ENCODE measurements at places on chromosomes 16 and 17.

DNA sequence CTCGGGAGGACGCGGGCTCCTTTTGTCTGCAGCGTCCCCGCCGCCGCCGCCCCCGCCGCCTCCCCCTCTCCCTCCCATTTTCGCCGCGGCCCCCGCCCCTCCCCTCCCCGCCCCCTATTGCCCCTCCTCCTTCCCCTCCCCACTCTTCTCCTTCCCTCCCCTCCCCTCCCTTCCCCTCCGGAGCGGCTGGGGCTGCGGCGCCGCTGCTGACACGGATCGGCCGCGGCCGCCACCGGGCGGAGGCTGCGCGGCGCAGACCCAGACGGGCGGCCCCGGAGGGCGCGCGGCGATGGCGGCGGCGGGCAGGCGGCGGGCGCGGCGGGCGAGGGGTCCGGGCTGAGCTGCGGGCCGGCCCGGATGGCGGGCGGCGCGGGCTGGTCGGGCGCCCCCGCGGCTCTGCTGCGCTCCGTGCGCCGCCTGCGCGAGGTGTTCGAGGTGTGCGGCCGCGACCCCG, at the start of gene RAB11FIP4:
Gene RAB11FIP4 (plus strand): TSS at position 180 of the 454 bp plus-strand sequence. CDS start 178 bp downstream, at position 358.
- no peak for DNase-seq

DNA sequence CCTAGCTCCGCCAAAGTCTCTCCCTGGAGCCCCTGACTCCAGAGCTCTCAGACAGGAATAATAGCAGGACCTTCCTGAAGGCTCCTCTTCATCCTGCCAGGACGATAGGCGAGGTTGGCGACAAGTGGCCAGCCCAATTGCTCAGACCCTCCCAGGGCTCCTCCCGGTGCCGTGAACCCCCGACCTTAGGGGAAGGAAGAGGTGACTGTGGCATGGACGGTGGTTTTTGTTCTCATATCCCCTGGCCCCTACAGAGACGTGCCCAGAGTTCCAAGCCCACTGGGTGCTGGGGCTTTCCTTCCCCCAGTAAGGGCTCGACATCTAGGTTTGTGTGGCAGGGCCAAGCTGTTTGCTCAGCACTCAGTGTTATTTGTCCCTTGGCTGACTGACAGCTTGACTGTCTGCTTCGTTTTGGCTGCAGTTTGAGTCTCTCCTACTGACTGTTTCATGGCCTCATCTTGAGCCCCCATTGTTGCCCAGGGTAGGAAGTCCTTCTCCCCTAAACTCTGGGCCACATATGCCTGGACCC, 4.6 kb upstream of the ADCY7 start:
- no peak for DNase-seq

GRCh38 chr17:59842901-59843652, 49.7 kb downstream of the TUBD1 start:
- DNase-seq: no peak

DNA sequence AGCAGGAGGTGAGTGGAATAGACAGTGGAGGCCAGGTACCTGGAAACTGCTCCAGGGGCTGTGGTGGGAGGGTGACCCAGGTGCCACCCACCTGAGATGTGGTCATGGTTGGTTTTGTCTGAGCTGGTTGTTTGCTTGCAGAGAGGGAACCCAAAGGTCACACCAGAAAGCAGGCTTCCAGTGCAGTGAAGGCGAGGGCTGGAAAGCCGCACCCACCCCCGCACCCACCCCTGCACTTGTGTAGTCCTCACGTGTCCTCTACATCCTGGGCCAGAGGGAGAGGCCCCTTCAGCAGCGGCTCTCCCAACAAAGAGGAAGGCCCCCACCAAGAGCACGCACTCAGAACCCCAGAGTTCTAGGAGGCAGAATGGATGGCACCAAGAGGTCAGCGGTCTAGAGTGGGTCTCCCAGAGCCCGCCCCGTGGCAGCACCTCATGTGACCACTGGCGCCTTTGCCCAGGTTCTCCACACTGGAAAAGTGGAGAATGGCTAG, 92.6 kb upstream of the CBX4 start:
- DNase-seq: no peak

DNA sequence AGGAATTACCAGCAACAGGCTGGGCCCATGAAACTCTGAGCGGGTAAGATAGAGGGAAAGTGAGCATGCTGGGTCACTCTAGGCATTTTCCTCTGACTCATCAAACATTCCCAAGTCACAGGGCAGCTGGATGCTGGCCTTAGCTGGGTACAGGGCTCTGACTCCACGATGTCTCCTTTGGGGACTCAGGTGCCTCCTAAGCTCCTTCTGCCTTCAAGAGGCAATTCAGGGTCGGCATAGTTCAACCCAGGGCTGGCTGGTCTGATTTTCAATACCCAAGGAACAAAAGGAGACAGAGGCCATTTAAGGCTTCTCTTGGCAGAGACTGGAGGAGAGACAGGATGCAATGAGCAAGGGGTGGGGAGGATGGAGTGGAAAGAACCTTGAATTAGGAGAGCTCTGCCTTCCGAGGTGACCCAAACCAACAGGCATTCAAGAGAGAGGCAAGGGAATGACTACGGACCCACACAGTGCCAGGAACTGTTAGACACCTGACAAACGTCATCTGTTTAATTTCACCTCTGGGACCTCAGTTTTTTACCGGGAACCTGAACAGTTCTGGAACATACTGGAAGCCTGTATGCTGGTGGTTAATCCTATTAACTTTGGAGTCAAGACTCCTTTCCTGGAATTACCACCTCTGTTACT, 910 bp downstream of the WBP2 start:
- no peak for DNase-seq

GRCh38 chr17:61904094-61904710, 23.6 kb downstream of the INTS2 start:
- DNase-seq: no peak

DNA sequence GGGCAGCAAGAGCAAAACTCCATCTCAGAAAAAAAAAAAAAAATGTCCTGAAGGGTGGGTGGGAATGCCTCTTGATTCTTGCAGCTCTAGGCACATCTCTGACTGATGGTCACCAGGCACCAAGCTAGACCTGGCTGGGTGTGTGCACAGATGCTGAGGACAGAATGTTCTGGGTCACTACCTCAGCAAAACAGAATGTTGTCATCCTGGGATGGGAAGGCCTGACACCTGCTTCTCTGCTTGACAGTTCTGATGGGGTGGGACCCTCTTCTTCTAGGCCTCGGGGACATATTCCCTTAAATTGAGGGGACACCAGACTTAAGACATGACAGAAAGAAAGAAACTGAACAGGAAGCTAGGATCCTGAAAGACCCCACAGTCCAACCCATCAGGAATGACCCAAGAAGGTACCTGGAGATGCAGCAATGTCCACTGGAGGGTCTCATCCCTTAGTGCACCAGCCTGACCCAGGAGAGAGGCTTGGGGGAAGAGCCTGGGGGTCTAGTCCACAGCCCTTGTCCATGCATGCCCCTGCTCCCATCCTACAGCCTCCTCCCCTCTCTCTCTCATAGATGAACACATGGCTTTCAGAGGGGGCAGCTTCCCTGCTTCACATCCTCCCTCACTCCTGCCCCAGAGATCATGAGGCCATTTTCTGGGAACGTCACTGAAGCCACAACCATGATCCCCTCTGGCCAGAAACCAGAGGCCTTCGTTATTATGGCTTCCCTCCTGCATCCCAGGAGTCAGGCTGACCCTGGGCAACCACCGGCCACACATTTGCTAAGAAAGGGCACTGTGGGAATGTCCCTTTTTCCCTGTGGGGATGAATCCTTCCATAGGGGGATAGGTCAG, 3.8 kb upstream of the STAT5B start:
- DNase-seq: no peak

DNA sequence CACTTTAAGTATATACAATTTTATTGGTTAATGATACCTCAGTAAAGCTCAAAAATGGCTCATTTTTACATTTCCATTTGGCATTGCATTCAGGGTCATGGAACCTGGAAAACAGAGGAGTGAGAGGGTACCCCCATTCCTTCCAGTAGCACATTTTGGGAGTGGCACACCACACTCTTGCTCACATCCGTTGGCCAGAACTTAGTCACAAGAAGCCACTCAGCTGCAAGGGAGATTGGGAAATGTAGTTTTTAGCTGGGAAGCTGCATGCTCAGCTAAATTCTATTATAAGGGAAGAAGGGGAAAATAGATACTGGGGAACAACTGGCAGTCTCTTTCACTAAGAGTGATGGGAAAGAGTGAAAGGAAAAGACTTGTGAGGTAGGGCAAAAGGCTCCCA, 102.5 kb upstream of the TMEM97 start:
- no peak for DNase-seq

DNA sequence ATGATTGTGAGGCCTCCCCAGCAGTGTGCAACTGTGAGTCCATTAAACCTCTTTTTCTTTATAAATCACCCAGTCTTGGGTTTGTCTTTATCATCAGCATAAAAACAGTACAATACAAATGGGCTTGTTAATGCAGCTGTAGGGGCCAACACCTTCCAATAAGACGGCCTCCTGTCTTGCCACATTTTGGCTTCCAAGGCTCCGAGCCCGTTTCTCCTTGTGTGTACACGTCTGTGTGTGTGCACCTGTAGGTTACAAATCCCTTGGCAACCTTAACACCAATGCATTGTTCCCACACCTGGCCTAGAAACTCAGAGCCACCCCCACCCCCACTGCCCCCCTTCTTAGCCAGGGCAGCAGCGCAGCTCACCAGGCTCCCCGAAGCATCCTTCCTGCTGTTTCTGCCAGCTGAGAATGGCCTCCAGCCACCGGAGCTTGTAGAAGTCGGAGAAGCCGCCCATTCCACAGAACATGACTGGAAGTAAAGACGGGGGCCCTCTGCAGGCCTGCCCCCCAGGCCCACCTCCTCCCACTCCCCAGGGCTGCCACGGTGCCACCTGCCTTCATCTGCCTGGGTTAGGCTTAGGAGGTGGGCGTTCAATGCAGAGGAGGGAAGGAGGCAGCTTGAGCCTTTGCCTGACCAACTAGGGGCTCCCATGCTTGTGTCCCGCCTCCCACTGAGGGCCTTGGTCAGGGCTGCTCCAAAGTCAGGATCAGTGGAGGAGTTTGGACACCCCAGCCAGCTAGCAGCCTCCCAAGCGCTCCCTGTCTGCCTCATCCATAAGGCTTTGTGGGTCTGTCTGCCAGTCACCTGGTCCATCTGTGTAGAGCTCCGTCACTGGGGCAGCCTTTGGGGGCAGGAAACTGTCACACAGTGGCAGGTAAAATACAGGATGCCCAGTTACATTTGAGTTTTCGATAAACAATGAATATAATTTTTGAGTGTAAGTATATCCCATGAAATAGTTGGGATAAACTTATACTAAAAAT, 10.6 kb downstream of the C16orf89 start:
- DNase-seq: no peak

DNA sequence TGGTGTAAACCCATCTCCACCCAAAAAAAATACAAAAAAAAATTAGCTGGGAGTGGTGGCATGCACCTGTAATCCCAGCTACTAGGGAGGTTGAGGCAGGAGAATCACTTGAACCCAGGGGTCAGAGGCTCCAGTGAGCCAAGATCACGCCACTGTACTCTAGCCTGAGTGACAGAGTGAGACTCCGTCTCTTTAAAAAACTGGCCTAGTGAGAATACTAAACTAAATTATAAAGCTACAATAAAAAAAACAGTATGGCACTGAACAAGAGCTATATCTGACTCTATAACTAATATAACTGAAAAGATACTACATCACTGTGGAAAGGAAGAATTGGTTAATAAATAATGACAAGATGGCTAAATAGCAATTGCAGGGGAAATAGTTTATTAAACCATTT, 6.4 kb downstream of the SMURF2 start:
- no peak for DNase-seq

- DNase-seq: no peak
Measured at GRCh38 chr16:13143551-13143950, 242.2 kb downstream of the SHISA9 start.

- no peak for DNase-seq
Measured at GRCh38 chr17:69300222-69300621, 26.7 kb downstream of the ABCA5 start.

GRCh38 chr16:85984947-85985451, 86.0 kb downstream of the IRF8 start:
- no peak for DNase-seq

- no peak for DNase-seq
Measured at GRCh38 chr16:28052274-28053128, 11.0 kb downstream of the GSG1L start.

DNA sequence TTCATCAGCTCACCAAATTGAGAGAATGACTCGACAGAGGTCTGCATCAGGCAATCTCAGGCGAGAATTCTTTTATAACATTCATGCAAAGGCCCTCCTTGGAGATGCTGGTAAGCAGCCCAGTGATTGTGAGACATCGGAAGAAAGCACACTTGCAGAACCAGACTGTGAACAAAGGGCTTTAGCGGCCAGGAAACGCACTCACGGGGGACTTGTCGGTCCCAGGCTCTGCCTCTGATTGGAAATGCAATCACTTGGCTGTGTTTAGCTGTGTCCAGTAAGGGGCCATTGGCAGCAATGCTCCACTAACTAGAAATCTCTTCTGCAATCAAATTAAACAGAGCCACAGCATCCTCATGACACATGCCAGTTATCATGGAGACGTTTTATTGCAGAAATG, 226.7 kb upstream of the CDH13 start:
- no peak for DNase-seq

DNA sequence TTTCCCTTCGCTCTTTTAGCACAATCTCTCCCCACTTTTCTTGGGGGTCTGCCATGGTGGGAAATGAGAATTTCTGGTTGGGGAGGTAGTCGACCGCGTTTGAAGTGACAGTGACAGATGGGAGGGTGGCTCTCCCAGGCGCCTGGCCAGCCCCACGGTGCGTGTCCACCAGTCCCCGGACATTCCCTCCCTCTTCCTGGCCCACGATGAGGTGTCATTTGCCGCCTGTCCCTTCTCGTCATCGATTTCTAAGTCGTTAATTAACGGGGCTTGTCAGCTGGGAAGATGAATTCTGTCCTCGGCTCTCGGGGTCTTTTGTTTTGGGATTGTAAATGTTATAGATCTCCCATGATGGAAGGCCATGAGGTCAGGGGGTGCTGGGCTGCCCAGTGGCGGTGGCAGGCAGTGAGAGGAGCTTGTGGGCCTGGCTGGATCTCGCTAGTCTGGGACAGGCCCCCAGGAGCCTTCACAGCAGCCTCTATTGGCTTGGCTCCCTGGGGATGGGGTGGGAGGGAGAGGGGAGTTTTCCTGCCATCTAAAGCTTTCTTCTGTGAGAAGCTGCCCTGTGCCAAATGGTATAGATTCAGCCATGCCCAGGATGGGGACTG, 164.2 kb downstream of the MRM1 start:
- DNase-seq: no peak
